Osteocyte (in vitro differentiated cells): ENCODE measurements at places on chromosomes 13 and 19. TPM values are rescaled to one million over a fixed set of nuclear protein-coding genes. Genes with fewer than 3 reads are reported as not detected.

The EID2B gene
- 3.6 and 4.0 TPM in 2 replicates for total RNA-seq

The PLPP2 gene
- 1.5 and 1.9 TPM in 2 replicates for total RNA-seq

The IL12RB1 gene
- total RNA-seq: 0.50 and 0.51 TPM in 2 replicates

The ZNF582 gene
- total RNA-seq: 3.8 and 6.1 TPM in 2 replicates

The CD37 gene
- not detected in 2 replicates for total RNA-seq

The SCEL gene
- not detected in 2 replicates for total RNA-seq

The GARIN5B gene
- not detected in 2 replicates for total RNA-seq

GRCh38 chr13:27372896-27373295, 51.5 kb upstream of the GTF3A start:
- DNase-seq: no peak
- H3K4me3 ChIP-seq: no peak overlapping the region
- no peaks in the 10 kb centered on the region for H3K36me3 ChIP-seq
- H3K4me1 ChIP-seq: peaks cover 3% of the 10 kb centered on the region
- H3K27ac ChIP-seq: no peak overlapping the region

DNA sequence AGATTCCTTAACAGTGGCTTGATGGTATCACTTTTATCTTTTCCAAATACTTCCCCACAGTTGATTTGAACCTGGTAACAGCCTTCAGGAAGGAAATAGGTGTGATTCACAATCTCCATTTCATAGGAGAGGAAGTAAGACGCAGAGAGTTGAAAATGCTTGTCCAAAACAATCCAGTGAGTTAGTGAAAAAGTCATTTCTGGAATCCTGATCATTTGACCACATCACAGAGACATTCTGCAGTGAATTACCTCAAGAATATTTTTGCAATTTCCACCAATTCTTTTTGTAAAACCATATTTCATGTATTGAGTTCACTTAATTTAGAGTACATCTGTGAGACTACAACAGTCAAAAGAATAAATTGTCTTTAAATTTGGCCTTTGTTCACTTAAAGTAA, 292.8 kb downstream of the DCLK1 start:
- no peak for DNase-seq
- H3K27ac ChIP-seq: peak overlapping the region; percentile 67
- no peak overlapping the region for H3K4me3 ChIP-seq
- H3K27me3 ChIP-seq: no peaks in the 10 kb centered on the region

GRCh38 chr13:26895081-26895807, 134.7 kb upstream of the GPR12 start:
- no peaks in the 10 kb centered on the region for H3K4me1 ChIP-seq
- H3K36me3 ChIP-seq: no peaks in the 10 kb centered on the region
- no peak overlapping the region for H3K27ac ChIP-seq
- peaks cover 8% of the 10 kb centered on the region for H3K27me3 ChIP-seq

DNA sequence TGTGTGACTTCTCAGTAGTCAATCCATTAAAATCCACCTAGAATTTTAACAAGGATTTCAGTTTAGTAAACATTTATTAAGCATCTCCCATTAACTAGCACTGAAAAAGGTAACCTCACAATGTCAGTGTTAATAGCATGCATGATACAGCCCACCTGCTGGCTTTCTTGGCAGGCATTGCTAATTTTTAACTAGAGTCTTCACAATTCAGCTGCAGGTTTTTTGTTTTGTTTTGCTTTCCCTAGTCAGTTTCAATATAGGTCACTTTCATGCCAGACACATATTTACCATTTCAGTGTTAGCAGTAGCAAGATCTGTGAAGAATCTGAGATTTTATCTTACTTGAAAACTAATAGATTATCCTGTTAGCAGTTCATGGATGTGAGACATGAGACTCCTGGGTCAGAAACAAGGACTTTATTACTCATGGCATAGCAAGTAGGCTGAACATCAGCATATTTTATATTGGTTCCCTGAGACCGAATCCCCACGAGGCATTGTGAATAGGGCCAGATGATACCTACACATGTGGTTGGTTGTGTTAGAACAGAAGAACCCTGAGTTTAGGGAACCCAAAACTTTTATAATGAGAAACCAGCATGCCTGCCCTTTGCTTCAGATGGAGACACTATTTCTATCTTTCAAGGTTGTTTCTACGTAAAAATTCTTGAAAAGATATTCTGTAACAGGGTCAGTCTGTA, 198.0 kb upstream of the HTR2A start:
- DNase-seq: no peak
- H3K27me3 ChIP-seq: peaks cover 11% of the 10 kb centered on the region
- H3K27ac ChIP-seq: no peak overlapping the region
- H3K4me1 ChIP-seq: no peaks in the 10 kb centered on the region
- no peak overlapping the region for H3K4me3 ChIP-seq

DNA sequence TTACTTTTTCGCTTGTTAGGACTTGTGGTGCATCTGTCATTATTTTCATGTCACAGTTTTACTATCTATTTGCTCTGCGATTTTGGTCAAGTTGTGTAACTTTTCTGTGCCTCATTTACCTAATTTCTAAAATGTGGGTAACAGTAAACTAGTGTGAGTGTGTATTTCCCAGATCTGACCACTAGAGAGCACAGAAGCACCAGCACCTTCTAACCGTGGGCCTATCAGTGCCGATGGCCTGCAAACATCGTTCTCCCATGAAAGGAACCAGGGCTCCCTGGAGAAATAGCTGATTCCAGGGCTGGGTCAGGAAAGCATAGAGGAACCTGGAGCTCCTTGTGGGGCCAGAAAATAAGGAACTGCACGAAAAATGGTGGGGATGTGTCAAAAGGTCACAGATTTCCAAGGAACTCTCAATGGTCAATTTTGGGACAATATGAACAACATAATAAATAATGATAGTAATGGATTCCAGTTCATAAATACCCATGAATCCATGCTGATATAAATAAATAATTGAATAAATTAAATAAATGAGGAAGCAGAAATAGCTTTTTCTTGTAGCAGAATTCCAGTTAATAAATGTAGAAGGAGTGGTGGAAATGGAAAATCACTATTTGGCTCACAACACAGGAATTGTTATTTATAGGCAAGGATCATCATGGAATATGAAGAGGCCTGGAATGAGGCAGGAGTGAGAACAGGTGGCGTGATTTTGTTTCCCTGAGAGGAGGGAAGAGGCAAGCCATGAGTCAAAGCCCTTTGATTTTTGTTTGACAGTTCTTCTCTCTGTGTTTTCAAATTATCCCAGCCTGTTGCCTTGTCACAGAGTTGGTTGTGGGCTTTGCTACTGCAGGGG, 31.1 kb downstream of the CEACAM8 start:
- no peaks in the 10 kb centered on the region for H3K36me3 ChIP-seq
- H3K27ac ChIP-seq: no peak overlapping the region
- no peak for DNase-seq
- peaks cover 15% of the 10 kb centered on the region for H3K27me3 ChIP-seq
- no peaks in the 10 kb centered on the region for H3K4me1 ChIP-seq

- peaks cover 46% of the 10 kb centered on the region for H3K36me3 ChIP-seq
- no peaks in the 10 kb centered on the region for H3K4me1 ChIP-seq
- DNase-seq: no peak
- no peak overlapping the region for H3K27ac ChIP-seq
Measured at GRCh38 chr13:49740870-49741269, 49.6 kb upstream of the EBPL start.

- DNase-seq: peak; percentile 62
- H3K27ac ChIP-seq: no peak overlapping the region
- no peaks in the 10 kb centered on the region for H3K27me3 ChIP-seq
- no peak overlapping the region for H3K4me3 ChIP-seq
- no peaks in the 10 kb centered on the region for H3K36me3 ChIP-seq
Measured at GRCh38 chr13:113565526-113566226, 18.9 kb upstream of the TFDP1 start.

DNA sequence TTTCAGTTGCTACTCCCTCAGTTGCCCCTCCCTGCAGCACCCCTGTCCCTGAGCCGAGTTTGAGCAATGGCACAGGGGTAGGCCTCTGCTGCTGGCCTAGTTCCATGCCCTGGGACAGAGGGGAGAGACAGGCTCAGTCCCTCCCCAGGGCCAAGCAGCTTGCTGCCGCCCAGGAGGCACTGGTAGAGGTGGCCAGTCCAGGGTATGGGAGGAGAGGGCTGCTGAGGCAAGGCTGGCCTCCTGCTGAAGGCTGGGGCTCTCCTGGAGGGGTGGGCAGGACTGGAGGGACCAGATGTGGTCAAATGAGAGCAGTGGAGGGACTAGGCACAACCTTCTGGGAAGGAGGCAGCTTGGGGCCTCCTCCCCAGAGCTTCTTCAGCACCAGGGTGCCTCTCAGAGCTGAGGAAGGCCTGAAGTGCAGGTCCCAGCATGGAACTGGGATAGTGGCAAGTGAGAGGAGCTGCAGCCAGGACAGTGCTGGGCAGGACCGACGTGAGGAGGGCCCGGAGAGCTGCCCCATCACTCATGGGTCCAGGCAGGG, 29.8 kb upstream of the VSTM2B start:
- no peaks in the 10 kb centered on the region for H3K36me3 ChIP-seq
- H3K27ac ChIP-seq: no peak overlapping the region
- H3K27me3 ChIP-seq: no peaks in the 10 kb centered on the region

- H3K27me3 ChIP-seq: peaks cover 6% of the 10 kb centered on the region
- H3K4me3 ChIP-seq: no peak overlapping the region
- no peak overlapping the region for H3K27ac ChIP-seq
- no peaks in the 10 kb centered on the region for H3K36me3 ChIP-seq
- no peak for DNase-seq
Measured at GRCh38 chr13:40344270-40345148, 321.9 kb downstream of the FOXO1 start.

DNA sequence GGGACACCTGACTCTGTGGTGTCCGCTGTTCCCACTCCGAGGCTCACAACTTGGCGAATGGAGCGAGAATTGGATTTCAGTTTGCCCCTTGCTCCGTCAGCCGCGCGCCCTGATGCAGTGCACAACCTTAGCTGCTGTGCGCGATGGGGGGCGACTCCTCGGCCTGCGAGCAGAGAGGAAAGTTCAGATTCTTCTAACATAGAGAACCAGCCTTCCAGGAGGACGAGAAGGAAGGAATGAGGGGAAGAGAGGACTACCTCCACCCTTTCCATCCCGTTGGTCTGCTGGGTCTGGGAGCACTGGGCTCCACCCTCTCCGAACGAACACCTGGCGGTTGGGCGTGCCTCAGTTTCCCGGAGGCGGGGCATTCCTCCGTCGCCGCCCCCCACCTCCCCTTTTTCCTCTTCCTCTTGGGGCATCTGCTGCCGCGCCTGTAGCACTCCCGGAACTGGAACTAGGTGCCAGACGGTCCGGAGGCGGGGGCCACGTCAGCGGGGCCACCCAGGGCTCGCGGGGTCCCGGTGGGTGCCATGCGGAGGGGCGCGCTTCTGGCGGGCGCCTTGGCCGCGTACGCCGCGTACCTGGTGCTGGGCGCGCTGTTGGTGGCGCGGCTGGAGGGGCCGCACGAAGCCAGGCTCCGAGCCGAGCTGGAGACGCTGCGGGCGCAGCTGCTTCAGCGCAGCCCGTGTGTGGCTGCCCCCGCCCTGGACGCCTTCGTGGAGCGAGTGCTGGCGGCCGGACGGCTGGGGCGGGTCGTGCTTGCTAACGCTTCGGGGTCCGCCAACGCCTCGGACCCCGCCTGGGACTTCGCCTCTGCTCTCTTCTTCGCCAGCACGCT, at the start of gene KCNK6:
TSS of gene KCNK6 (plus strand) at position 425 of the 838 bp plus-strand sequence. CDS start at position 531, 106 bp downstream.
- no peaks in the 10 kb centered on the region for H3K27me3 ChIP-seq
- H3K4me3 ChIP-seq: peak within 1 kb of the TSS; percentile 80
- peaks cover 4% of the 10 kb centered on the region for H3K36me3 ChIP-seq
- DNase-seq: no peak

DNA sequence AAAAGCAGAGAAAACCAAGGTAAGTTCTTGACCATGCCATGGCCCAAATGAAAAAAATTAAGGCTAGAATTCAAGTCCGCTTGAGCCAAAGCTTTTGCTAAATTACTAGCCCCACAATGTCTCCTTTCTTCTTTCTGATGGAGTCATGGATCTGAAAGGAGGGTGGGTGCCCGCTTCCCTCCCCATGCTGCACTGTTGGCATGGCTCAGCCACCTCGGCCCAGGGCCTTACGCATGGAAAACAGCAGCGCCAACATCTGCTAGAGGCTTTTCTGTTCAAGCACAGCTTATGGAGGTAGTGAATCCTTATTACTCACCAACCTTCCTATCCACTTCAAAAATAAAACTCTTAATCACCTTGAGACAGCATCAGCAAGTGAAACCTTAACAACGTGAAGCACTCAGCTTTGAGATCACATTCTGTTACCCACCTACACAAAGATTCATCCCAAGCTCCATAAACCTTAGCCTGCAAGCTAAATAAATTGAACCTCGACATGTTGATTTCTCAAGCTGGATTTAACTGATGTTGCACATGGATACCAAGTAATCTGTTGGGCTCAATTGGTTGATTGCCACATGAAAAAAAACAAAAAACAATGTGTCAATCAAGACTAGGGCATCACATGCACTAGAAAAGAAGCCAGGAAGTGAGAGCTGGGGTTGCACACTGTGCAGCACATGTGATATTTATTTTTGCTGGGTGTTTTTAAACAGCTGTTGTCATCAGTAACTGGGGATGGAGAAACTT, 43.4 kb downstream of the TPT1 start:
- peaks cover 9% of the 10 kb centered on the region for H3K4me1 ChIP-seq
- peaks cover 9% of the 10 kb centered on the region for H3K27me3 ChIP-seq
- H3K27ac ChIP-seq: no peak overlapping the region
- no peak for DNase-seq
- no peak overlapping the region for H3K4me3 ChIP-seq

GRCh38 chr13:58434943-58435342, 803.4 kb downstream of the PCDH17 start:
- no peak overlapping the region for H3K4me3 ChIP-seq
- no peak overlapping the region for H3K27ac ChIP-seq
- no peaks in the 10 kb centered on the region for H3K36me3 ChIP-seq
- H3K4me1 ChIP-seq: no peaks in the 10 kb centered on the region

- H3K4me3 ChIP-seq: no peak overlapping the region
- H3K36me3 ChIP-seq: no peaks in the 10 kb centered on the region
- no peak overlapping the region for H3K27ac ChIP-seq
Measured at GRCh38 chr13:78875792-78876580, 217.0 kb upstream of the OBI1 start.

DNA sequence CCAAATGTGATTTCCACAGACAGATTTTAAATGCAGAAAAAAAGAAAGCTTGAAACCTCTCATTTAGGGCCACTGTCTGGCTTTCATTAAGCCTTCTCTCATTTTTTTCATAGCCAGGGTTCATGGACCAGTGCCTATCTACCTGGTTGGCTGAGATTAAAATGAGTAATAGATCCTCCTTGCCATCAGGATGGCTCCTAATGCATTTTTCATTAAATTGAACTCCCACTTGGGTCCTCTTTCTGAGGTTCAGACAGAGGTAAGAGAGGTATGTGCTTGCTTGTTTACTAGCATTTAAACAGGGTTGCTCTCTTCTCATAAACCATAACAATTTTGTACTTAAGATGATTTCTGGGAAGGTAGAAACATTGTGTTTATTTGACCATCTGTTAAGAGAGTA, 473.0 kb downstream of the TBC1D4 start:
- no peaks in the 10 kb centered on the region for H3K4me1 ChIP-seq
- H3K27ac ChIP-seq: no peak overlapping the region
- H3K36me3 ChIP-seq: no peaks in the 10 kb centered on the region
- H3K4me3 ChIP-seq: no peak overlapping the region

- DNase-seq: no peak
- peak overlapping the region; percentile 97 for H3K27ac ChIP-seq
- no peaks in the 10 kb centered on the region for H3K27me3 ChIP-seq
- H3K4me1 ChIP-seq: peaks cover 56% of the 10 kb centered on the region
Measured at GRCh38 chr19:39413272-39413910, 922 bp downstream of the PLEKHG2 start.

- no peaks in the 10 kb centered on the region for H3K27me3 ChIP-seq
- no peaks in the 10 kb centered on the region for H3K36me3 ChIP-seq
- DNase-seq: no peak
- H3K4me3 ChIP-seq: no peak overlapping the region
- peaks cover 16% of the 10 kb centered on the region for H3K4me1 ChIP-seq
Measured at GRCh38 chr13:43129066-43129465, 105.7 kb downstream of the DNAJC15 start.

- DNase-seq: no peak
- H3K36me3 ChIP-seq: no peaks in the 10 kb centered on the region
- no peak overlapping the region for H3K27ac ChIP-seq
- no peak overlapping the region for H3K4me3 ChIP-seq
Measured at GRCh38 chr13:79915114-79915811, 425.7 kb downstream of the SPRY2 start.
